ENCODE measurements at places on chromosomes 1 and 21. TPM values are rescaled to one million over a fixed set of nuclear protein-coding genes. Genes with fewer than 3 reads are reported as not detected.

- DNase-seq: no peak
Observed at GRCh38 chr1:105210747-105211146, 1461.0 kb downstream of the AMY1C start.

GRCh38 chr21:43737158-43737950 lies 18.4 kb downstream of the PDXK start:
- DNase-seq: no peak

- DNase-seq: no peak
Observed at GRCh38 chr1:171116676-171117075, 26.0 kb downstream of the FMO3 start.

The MYCBP gene
- total RNA-seq: 20.0 TPM

GRCh38 chr1:183886083-183886828 lies 81.3 kb downstream of the RGL1 start:
- no peak for DNase-seq

The TRABD2B gene
- total RNA-seq: 2.2 TPM

DNA sequence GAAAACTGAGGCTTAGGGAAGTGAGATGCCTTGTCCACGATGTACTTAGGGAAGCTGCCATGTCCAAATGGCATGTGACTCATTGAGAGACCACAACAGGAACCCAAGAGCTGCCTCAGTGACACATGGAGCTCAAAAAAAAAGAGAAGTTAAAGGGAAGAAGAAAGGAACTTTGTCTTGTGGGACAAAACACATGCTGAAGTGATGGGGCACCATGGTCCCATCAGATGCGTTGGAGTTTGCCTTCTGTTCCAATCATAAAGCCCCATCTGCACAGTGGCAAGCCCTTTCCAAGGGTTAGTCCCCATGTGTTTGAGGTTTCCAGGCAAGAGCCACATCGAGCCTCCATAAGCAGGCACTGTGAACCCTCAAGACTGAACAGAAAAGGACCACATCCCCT lies 8.0 kb downstream of the MED8 start:
- DNase-seq: no peak

GRCh38 chr1:157439302-157439954 lies 112.9 kb downstream of the FCRL5 start:
- DNase-seq: no peak

The DIO1 gene
- 4.1 TPM for total RNA-seq

GRCh38 chr1:172756024-172756423 lies 97.1 kb downstream of the FASLG start:
- DNase-seq: no peak

The SPRR5 gene
- not detected for total RNA-seq

The TMEM240 gene
- total RNA-seq: 3.1 TPM

- DNase-seq: no peak
Observed at GRCh38 chr1:177065430-177065829, 99.1 kb downstream of the ASTN1 start.

DNA sequence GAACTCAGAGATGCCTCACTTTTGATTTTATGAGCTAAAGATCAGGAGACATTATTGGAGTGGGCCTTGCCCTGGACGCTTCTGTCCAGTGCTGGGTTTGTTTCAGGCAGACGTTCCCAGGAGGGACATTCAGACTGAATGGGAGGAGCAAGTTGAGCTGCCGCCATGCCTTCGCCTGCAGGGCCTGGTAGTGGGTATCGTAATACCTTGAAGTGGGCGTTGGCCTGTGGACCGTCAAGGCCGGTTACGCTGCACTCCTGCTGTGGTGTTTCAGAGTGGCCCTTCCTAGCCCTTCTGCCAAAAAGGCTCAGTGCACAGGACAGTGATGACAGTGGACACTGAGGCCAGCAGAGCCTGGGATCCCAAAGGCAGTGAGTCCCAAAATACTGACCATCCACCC lies 1.6 kb downstream of the FAM3B start:
- no peak for DNase-seq

DNA sequence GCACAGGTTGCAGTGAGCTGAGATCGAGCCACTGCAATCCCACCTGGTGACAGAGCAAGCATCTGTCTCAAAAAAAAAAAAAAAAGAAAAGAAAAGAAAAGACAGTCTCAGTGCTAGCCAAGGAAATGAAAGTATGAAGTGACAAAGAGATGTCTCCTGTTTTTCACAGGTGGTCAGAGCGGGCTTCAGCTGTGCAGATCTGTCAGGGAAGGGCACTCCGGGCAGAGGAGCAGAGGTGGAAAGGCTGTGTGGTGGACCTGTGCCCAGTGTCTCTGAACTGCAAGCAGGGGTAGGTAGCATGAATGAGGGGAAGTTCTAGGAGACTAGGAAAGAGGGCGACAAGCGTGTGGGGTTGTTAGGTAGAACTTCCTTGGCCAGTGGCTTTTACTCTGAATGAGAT lies 67.5 kb downstream of the CD247 start:
- no peak for DNase-seq

The NECTIN4 gene
- total RNA-seq: 193 TPM

GRCh38 chr1:211033921-211034525 lies 99.9 kb downstream of the KCNH1 start:
- no peak for DNase-seq

The ORC1 gene
- total RNA-seq: 14.8 TPM

The HNRNPU gene
- 328 TPM for total RNA-seq

- no peak for DNase-seq
Observed at GRCh38 chr1:67766141-67766978, 66.9 kb downstream of the GNG12 start.

DNA sequence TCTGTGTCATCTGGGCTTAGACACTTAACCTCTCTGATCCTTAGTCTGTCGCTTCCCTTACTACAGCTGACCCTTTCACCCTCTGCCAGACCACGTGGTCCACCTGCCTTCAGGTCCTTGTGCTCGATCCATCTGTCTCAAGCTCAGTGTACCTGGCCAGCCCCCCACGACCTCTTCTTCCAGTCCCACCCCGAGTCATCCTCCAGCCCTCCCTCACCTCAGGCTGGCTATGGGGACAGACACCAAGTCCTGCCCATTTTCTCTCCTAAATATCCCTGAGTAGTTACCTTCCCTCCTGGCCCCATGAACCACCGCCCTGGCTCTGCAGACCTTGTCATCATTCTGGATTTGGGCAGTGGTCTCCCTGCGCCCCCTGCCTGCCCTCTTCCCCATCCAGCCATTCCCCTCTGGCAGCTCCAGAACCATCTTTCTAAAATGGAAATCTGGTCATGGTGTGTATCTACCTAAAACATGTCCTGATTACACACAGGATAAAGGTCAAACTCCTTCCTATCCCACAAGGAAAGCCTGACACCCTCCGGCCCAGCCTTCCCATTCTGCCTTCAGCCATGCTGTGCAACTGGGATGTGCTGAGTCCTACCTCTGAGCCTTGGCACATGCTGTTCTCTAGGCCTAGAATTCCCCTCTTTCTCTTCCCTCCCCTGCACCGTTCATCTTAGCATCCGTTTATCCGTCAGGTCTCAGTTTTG lies 107.6 kb downstream of the EPHB2 start:
- DNase-seq: no peak

The FAM229A gene
- 8.7 TPM for total RNA-seq

- no peak for DNase-seq
Observed at GRCh38 chr1:56074007-56074651, 505.2 kb downstream of the PLPP3 start.

GRCh38 chr21:39350094-39351005 lies 1.5 kb upstream of the HMGN1 start:
- no peak for DNase-seq

The CHI3L2 gene
- total RNA-seq: 3.4 TPM

- no peak for DNase-seq
Observed at GRCh38 chr1:119773711-119774241, 5.1 kb upstream of the HMGCS2 start.

- no peak for DNase-seq
Observed at GRCh38 chr1:207069858-207070506, 16.9 kb downstream of the PFKFB2 start.

The LCE3A gene
- not detected for total RNA-seq

The AGBL4 gene
- 0.79 TPM for total RNA-seq

DNA sequence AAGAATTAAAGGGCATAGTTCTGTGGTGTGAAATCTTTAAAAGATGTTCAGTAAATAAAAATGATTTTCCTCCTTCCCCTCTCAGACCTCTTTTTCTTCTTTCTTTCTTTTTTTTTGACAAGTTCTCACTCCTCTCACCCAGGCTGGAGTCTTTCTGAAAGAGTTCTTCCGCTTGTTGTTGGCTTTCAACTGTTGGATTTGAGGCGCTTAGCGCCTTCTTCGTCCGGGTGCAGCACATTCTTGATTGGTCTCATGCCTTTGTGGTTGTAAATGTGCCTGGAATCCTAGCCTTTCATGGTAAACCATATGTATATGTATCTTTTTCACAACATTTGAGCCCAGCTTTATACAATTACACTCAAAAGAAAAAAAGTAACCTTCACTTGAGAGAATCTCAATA lies 980 bp upstream of the METTL18 start:
- no peak for DNase-seq

- no peak for DNase-seq
Observed at GRCh38 chr1:85297855-85298629, 21.6 kb upstream of the BCL10 start.

GRCh38 chr1:202367271-202367670 lies 18.8 kb downstream of the PPP1R12B start:
- no peak for DNase-seq

The BTG2 gene
- total RNA-seq: 147 TPM

The CFH gene
- total RNA-seq: 1.6 TPM

GRCh38 chr1:242147096-242147976 lies 148.4 kb upstream of the MAP1LC3C start:
- no peak for DNase-seq

- DNase-seq: no peak
Observed at GRCh38 chr1:230170153-230170547, 103.1 kb downstream of the GALNT2 start.

DNA sequence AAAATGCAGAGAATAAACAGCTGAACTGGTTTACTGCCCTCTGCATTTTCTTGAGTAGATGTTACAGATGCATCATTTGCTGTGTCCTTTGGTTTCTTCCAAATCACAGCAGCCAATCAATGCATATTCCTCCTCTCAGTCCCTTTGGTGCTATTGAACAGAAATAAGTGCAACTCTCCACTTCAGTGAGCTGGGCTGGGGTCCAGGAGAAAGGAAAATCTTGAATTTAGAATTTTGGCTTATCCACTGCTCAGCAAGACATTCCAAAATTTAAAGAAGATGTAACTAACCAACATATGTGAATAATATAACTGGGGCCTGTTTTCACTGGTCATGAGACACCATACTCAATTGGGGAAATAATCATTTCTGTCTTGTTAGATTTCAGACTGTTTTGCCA lies 39.2 kb downstream of the PRMT6 start:
- DNase-seq: no peak

GRCh38 chr1:201395936-201396335 lies 3.2 kb downstream of the LAD1 start:
- DNase-seq: no peak

The GIPC2 gene
- 4.8 TPM for total RNA-seq

The ANKRD45 gene
- 3.1 TPM for total RNA-seq

DNA sequence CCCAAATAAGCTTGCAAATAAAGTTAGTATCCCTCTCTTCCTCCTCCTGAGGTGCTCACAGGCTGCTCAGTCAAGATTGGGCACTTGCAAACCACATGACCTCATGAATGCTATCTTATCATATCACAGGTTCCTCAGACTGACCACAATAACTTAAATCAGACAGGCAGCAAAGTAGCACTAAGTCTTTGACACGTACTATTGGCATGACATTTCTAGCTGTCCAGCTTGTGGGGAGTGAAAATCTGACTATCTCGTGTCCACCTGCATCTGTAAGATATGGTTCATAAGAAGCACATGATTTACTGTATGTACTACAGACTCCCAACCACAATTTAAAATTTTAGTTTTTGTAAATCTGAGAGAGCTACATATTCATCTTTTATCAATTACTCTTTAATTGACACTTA lies 58.0 kb upstream of the GFI1 start:
- DNase-seq: no peak

DNA sequence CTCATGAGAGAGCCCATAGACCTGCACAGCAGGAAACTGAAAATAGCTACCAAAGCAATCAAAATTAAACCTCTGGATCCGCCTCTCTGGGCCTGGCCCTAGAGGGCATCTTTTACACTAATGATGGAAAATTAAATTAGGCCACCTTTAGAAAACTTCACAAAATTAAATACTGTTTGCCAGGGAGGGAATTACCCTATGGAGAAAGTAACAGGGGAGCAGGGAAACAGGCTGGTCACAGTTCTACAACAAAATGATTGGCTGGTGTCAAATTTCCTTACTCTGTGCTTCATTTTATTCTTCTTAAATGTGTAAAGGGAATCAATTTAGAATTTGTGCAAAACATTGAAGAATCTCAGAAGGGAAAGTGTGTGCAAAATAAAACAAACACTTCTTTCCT lies 62.4 kb downstream of the SPATA46 start:
- no peak for DNase-seq

The PRPF38A gene
- total RNA-seq: 70.7 TPM

Data from type B pancreatic cell (in vitro differentiated cells).